ENCODE measurements at places on chromosomes 5 and 9.

GRCh38 chr9:80383331-80383730 lies 811.6 kb downstream of the TLE4 start:
- no peak for DNase-seq

DNA sequence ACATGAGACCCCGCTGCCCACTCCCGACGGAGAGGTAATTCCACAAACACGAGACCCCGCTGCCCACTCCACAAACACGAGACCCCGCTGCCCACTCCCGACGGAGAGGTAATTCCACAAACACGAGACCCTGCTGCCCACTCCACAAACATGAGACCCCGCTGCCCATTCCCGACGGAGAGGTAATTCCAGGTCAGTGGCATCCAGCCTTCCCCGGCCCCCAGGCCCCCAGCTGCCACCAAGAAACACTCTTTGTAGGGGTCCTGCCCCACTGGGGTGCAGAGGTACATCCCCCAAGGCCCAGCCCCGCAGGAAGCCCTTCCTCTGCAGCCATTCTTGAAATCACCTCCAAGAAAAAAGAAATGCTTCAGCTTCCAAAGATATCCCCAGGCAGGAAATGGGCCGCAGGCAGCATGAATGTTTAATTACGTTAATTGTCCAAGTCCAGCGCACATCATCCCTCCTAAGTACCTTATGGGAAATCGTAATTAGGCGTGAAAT lies 115.9 kb downstream of the ADAMTS2 start:
- no peak for DNase-seq

DNA sequence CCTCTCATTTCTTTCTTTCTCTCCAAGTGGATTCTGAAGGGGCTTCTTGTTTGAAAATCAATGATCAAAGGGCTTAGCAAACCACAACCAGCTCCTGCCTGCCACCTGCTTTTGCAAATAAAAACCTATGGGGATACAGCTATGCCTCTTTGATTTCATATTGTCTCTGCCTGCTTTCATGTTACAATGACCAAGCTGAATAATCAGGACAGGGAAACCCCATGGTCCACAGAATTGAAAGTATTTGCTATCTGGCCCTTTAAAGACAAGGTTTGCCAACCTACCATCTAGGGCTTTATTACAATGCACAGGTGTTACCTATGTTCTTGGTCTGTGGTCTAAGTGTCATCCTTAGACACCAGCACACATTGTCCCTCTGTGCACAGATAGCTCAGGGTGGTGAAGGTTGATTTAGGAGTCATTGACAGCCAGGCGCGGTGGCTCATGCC lies 28.8 kb upstream of the PLIN2 start:
- no peak for DNase-seq

GRCh38 chr9:7178729-7179128 lies 421.0 kb downstream of the KDM4C start:
- no peak for DNase-seq

DNA sequence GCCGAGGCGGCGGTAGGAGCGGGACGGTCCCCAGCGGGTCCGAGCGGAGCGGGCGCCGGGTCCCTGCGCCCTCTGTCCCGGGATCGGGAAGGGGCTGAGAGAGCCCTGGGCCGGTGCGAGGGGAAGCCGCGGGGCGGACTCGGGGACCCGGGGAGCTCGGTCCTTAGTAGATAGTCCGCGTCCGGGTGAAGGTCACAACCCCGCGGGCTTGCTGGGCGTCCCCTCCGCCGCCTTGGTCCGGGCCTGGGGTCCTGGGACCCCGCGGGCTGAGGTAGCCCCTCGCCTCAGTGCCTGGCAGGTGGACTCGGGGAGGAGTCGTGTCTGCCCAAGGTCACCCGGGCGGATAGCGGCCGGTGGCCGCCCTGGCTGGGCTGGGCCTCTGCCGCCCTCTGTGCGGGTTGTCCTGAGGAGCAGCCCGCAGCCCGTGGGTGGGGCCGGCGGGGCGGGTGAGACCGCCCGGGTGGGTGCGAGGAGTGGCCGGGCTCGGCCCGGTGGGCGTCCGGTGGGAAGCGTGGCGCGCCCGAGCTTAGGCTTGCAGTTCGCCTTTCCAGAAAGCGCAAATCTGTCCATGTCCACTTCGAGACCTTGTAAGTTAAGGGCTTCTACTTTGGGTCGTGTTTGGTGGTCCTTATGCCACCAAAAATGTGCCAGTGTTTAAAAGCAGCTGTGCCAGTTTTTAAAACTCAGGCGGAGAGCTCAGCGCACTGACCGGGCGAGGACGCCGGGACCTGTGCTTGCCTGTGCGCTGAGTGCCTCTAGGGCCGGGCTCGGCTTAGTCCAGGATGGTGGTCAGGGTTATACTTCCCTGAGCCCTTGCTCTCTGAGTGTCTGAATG lies 554 bp downstream of the SDHA start:
- no peak for DNase-seq

DNA sequence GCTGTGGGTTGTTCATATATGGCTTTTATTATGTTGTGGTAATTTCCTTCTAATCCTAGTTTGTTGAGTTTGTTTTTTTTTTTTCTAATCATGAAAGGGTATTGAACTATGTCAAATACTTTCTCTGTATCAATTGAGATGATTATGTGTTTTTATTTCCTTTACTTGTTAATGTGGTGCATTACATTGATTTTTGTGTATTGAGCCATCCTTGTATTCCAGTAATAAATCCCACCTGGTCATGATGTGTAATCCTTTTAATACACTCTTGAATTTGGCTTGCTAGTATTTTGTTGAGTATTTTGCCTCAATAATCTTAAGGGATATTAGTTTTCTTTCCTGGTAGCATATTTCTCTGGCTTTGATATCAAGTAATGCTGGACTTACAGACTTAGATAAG lies 13.1 kb upstream of the ERCC6L2 start:
- DNase-seq, result no peak

DNA sequence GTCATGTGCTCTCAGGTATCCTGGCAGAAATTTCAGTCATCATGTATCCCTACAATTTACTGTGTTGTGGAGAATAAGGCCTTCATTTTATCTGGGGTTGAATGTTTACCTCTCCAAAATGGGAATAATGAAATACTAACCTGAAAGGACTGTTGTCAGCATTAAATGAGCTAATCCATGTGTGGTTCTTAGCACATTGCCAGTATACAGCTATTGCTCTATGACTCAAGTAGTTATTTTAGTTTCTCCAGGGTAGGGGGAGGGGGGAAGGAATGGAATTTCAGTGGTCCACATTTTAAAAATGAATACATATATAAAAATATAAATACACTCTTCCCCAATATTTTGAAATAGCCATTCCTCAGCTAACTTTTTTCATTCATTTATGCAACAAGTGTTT lies 3.5 kb downstream of the PAM start:
- no peak for DNase-seq

DNA sequence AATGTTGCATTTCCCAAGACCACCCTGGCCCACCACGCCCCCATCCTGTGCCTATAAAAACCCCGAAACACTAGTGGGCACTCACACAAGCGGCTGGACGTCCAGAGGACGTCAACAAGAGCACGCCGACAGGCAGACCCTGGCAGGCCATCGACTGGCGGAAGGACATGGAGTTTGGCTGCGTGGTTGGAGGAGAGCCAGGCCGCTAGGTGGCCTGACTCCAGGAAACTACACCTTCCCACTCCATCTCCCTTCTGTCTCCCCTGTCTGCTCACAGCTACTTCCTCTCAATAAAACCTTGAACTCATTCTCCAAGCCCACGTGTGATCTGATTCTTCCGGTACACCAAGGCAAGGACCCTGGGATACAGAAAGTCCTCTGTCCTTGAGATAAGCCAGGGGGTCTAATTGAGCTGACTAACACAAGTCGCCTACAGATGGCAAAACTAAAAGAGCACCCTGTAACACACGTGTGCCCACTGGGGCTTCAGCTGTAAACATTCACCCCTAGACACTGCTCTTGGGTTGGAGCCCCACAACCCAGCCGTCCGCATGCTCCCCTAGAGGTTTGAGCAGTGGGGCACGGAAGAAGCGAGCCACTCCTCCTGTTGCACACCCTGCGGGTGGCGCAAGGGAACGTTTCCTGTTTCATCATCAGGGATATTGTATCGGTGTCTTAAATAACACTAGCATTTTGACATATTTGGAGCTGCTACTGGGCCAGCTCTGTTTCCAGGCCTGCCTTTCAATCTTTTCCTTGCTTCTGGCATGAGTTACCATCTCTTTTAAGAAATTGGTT lies 54.5 kb upstream of the TAF11L2 start:
- no peak for DNase-seq

DNA sequence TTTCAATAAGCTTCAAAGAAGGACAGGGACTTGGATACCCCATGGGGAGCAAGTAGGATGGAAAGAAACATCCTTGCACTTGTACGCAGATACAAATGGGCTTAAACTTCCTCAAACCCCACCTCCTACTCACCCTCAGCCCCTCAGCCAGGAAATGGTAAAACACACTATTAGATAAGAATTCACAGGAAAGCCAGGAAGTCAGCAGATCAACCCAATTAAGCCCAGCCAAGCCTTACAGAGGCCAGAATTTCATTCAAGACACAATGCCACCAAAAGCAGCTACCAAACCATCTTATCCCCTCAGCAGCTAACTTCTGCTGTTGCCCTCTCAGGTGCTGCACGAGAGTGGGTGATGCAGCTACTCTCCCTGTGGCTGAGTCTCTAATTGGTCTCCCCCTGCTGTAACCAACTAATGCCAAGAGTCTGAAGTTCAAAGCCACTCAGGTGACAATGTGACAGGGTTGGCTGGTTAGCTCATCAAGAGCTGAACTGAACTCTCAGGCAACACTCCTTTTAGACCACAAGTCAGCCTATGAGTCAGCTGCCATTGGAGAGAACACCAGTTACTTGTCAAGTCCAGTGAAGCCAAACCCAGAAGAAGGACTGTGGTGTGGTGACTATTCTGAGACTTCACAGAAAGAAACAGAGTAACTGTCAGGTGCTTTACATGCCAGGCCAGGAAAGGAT lies 201.9 kb downstream of the ZNF608 start:
- DNase-seq, result no peak

DNA sequence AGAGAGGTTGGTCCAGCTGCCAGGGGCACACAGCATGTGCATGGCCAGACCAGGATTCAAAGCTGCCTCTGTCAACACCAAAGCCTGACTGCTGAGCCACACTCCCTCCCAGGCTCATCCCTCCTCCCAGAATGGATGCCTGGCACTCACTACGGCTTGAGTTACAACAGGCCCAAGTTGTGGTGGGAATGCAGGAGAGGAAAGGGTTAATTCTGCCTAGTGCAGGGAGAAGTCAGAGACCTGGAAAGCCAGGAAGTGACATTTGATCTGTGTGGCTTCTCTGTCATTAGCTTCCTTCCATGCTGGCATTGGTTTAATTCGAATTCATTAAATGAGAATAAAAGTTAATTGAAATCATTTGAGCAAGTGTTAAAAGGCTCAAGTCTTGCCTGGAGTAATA lies 150.0 kb downstream of the NSG2 start:
- no peak for DNase-seq

GRCh38 chr5:101605700-101606099 lies 690.4 kb downstream of the SLCO4C1 start:
- no peak for DNase-seq

DNA sequence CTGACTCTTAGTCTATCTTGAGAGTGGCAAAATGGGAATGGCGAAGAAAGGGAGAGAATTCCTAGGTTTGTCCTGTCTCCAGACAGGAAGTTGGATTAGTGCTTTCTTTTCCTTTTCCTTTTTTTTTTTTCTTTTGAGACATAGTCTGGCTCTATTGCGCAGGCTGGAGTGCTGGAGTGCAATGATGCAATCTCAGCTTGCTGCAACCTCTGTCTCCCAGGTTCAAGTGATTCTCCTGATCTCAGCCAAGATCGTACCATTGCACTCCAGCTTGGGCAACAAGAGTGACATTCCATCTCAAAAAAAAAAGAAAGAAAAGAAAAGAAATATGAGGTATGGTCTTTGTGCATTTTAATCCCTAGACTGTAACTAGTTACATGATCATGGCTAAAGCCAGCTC lies 12.6 kb upstream of the KIF27 start:
- no peak for DNase-seq

GRCh38 chr9:21711504-21711903 lies 90.9 kb upstream of the MTAP start:
- DNase-seq, result no peak

GRCh38 chr5:178832618-178833201 lies 27.0 kb upstream of the ZNF354B start:
- DNase-seq, result no peak

DNA sequence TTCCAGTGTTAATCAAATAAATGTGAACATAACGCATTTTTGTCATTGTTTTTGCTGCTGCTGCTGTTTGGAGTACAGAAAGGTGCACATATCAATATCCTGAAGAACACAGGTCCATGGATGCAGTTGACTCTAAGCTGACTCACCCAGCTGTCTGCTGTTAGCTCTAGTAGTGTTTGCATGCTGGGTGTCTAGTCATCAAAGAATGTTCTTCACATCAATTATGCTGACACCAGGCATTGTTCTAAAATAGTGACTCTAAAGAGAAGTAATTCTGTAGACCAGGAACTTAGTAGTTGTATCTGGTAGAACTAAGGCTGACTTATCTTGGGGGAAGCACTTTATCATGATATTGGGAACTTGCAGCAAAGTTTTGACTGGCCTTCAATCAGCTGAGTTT lies 55.7 kb upstream of the DPYSL3 start:
- no peak for DNase-seq

GRCh38 chr5:148467958-148468357 lies 84.2 kb downstream of the FBXO38 start:
- no peak for DNase-seq

DNA sequence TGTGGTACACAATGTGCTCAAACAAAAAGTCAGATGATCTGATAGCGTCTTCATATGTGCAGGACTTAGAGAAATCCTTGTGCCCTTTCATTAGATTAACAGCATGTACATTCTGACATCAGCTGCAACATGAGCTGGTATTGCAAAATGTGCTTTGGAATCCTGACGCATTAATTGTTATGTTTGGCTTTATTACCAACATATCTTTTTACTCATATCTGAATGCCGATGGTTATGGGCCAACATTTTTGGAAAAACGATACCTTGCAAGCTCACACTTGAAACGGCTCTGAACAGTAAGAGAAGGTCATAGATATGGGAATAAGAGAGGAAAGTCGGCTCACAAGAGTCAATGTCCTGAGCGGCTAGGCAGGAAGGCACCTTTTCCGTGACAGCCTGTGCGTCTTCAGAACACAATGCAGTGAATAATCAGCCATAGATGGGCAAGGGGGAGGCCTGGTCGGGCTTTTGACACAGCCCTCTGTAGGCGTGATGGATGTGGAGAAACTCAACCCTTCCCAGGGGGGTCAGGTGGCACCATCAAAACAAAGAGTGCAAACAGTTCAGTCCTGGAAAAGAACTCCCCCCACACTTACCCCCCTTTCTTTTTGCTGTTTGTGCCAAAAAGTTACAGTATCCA lies 36.4 kb upstream of the GAS1 start:
- no peak for DNase-seq

GRCh38 chr5:149448431-149448830 lies 69.3 kb upstream of the IL17B start:
- DNase-seq, result no peak
